ENCODE measurements at places on chromosomes 2 and 18. TPM values are rescaled to one million over a fixed set of nuclear protein-coding genes. Genes with fewer than 3 reads are reported as not detected.
A peak's percentile ranks its signal among the peaks of the same experiment; 100 is the strongest.

DNA sequence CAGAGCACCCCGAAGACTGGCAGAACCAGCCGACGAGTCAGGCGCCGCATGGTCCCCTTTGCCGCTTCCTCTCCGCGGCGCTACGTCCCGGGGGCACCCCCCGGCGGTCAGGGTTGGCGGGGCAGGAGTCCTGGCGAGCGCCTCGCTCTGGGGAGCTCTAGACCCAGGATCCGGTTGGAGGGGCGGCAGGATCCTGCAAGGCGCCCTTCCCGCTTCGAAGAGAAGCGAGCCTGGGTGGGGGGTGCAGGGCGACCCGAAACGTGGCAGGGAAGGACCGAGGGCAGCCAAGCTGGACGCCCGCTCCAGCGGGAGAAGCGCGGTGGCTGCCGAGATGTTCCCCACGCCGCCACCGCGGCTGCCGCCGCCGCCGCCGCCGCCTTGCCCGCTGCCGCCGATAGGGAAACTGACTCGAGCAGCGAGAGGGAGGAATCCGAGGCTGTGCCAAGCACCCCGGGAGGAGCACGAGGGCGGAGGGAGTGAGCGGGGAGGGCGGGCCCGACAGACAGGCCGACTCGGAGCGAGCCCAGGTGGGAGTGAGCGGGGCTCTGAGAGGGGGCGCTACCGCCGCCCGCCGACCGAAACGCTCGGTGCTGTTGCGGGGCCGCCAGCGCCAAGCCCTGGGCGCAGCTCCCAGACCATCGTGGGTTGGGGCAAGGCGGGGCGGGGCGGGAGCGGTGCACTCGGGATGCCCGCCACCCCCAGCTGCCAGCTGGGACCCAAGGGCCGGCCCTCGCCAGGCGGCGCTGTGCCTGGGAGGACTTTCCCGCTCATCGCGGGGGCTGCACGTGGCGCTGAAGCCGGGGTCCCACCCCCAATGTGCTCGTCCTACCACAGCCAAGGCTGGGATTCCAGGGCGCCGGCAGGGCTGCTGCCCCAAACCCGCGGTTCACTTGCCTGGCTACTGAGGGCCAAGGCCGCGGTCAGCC lies at the start of gene GALNT14:
TSS of gene GALNT14 (minus strand) at position 404 of the 926 bp plus-strand sequence. CDS start at position 50, 354 bp downstream.
- peak; percentile 39 for DNase-seq

DNA sequence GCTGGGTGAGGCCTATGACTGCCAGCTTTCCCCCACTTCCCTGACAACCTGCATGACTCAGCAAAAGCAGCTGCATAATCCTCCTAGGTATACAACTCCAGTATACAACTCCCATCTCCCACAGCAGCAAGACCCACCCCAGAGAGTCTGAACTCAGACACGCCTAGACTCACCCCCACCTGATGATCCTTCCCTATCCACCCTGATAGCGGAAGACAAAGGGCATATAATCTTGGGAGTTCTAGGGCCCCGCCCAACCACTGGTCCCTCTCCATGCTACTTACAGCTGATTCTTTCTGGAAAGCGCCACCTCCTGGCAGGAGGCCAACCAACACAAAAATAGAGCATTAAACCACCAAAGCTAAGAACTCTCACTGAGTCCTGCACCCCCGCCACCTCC lies 296.5 kb downstream of the DCC start:
- no peak for DNase-seq

DNA sequence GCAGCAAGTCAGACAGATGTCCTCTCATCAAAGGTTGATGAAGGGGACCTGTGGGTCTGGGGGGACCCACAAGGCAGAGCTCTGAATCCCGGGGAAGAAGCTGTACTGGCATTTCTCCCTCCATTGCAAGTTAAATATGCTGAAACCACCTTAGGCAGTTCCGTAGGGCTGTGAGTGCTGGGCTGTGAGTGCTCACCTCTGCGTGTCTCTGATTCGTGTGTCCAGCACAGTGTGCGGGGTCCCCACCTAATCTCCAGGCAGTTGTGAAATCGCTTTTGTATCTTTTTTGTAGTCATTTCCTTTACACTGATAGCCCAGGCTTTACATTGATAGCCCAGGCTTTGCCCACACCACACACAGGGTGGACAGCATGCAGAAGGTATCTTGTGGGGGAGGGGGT lies 80.6 kb downstream of the MAP4K4 start:
- no peak for DNase-seq

- DNase-seq = no peak
These were observed 211.8 kb downstream of the FAM210A start for GRCh38 chr18:13514558-13514957.

HOXD10 gene
- not detected for total RNA-seq

BMPR2 gene
- 57.8 TPM for total RNA-seq
